Fibroblast of lung (primary cell): ENCODE measurements at places on chromosomes 13 and 19. TPM values are rescaled to one million over a fixed set of nuclear protein-coding genes. Genes with fewer than 3 reads are reported as not detected.

DNA sequence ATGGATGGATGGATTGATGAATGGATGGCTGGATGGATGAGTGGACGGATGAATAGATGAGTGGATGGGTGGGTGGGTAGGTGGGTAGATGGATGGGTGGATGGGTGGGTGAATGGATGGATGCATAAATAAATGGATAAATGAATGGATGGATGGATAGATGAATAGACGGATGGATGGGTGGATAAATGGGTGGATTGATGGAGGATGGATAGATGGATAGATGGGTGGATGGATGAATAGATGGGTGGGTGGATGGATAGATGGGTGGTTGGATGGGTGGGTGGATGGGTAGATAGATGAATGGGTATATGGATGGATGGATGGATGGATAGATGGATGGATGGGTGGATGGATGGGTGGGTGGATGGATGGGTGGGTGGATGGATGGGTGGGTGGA lies 84.9 kb upstream of the ZNF536 start:
- DNase-seq: no peak

DNA sequence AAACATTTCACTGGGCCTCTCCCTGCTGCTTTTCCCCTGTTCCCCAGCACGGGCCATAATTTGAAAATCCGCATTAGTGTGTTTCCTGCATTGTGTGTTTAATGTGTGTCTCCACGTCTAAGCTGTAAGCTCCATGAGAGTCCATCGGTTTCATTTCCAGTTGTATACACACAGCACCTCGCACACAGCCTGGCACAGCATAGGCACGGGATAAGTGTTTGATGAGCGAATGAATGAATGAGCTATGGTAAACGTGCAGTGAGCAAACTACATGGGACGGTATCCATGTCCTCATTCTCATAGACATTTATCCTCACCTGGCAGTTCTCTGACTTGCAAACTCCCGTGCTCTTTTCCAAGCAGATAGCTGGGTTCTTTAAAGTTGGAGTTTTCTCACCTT lies 106.1 kb downstream of the RAB20 start:
- no peak for DNase-seq

- no peak for DNase-seq
These were observed 38.5 kb downstream of the NAXD start for GRCh38 chr13:110653851-110654250.

DNA sequence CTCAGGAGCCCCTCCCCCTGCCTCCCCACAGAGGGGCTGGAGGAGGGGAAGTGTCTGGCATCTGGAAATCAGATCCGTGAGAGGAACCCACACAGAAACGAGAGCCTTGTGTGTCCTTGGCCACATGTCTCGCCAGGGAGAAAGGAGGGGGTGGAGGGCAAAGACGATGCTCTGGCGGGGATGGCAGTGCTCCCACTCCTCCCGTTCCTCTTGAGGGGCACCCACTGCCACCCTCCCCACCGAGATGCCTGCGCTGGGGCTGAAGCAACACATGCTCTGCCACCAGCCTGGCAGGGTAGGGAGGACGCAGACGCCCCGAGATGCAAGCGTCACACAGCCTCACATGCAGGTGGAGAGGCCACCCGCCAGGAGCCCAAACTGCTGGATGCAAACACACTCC lies 2.8 kb downstream of the ADGRL1 start:
- no peak for DNase-seq

- DNase-seq: no peak
These were observed 99.3 kb downstream of the EPSTI1 start for GRCh38 chr13:42892760-42893159.

DNA sequence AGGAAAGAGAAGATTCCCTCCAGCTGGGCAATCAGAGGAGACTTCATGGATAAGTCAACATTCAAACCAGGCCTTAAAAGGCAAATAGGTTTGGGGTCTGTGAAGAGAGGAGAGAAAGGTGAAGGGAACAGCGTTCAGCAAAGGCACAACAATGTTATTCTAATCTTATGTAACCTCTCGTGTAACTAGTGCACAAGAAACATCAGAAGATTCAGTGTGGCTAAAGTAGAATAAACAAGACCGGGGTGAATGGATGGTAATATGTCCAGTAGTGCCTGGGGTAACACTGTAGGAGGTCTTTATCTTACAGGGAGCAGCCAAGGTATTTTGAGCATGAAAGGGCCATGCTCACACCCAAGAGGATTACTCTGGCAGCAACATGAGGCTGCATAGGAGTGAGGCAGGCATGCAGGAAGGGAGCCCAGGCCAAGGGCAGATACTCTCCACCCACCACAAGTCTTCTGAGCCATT lies 24.1 kb downstream of the LHFPL6 start:
- DNase-seq: no peak

DNA sequence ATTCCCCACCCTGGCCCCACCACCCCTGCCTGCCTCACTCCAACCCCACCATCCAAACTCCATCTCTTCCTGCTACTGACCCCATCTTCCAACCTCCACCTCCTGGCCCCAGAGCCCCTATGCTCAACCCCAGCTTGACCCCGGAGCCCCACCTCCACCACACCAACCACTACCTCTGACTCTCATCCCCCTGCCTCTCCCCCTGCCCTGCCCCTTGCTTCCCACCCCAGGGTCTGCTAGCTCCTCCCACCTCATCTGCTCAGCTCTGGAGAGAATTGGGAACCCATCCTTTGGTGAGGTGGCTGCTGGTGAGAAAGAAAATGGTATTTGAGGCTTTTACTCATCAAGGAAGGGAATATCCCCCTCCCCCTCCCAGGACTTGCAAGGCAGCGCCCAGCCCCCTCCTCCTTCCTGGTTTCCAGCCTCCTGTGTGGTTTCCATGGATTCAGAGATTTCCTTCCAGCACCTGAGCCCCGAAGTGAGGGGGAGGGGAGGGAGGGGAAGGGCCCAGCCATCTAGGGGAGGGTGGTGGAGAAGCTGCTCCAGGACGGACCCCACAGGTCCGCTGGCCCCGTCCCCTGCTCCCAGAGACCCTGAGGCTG lies 11.4 kb upstream of the PEPD start:
- DNase-seq: no peak

- no peak for DNase-seq
These were observed 22.6 kb downstream of the RASL11A start for GRCh38 chr13:27293076-27293691.

DNA sequence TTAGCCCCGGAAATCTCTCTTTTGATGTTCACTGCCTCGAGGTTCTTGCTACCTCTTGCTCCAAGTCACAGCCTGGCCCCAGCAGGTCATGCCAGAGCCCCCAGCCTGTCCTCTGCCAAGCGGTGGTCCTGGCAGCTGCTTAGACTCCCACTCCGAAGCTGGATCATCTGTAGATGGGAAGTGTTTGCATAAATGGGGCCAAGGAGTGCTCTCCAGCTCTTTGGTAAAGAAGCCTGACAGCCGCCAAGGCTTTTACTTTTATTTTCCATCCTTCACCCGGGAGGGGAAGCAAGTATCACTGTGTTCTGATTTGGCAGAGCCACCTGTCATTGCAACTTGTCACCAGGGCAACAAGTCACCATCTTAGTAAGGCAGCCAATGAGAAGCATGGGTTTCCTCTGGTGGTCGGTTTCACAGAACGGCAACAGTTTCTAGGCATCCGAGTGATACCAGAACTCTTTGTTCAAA lies 10.6 kb upstream of the RETN start:
- no peak for DNase-seq

- DNase-seq: no peak
These were observed 27.1 kb upstream of the C1QTNF9 start for GRCh38 chr13:24282256-24282655.

- no peak for DNase-seq
These were observed 6.3 kb downstream of the BICRA start for GRCh38 chr19:47615230-47615629.

GRCh38 chr13:51033421-51034185 lies 77.5 kb downstream of the C13orf42 start:
- DNase-seq: no peak

DNA sequence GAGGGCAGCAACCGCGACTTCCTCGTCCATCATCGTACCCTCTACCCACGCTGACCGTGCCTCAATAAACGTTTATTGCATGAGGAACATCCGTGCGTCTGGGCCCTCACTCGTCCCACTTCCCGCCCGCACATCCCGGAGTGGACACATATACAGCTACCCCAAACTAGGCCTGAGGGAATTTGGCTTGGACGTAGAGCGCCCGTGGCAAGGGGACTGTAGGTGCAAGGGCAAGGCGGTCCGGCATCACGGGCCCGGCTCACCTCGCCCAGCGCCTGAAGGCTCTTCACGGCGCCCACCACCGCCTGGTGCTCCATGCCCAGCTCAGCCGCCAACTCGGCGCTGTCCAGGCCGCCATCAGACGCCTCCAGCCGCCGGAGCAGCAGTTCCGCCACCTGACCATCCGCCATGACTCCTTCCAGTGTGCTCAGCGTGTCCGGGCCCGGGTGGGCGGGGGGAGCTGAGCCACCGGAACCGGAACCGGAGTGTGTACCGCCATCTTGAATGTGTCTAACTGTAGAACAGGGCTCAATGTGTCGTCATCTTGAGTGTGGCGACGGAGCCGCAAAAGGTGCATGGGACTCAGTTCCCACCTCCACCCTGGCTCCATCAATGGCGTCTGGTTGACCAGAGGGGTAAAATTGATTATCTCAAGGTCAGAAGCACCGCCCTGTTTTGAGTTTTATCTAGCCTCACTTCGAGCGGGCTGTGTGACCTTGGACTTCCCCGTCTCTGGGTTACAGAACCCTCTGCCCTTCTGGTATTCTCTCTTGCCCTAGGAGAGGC lies at the start of gene FARSA:
FARSA (minus strand) TSS at position 425 of the 786 bp plus-strand sequence; CDS start at position 410, 15 bp downstream.
- DNase-seq: peak; percentile 88

DNA sequence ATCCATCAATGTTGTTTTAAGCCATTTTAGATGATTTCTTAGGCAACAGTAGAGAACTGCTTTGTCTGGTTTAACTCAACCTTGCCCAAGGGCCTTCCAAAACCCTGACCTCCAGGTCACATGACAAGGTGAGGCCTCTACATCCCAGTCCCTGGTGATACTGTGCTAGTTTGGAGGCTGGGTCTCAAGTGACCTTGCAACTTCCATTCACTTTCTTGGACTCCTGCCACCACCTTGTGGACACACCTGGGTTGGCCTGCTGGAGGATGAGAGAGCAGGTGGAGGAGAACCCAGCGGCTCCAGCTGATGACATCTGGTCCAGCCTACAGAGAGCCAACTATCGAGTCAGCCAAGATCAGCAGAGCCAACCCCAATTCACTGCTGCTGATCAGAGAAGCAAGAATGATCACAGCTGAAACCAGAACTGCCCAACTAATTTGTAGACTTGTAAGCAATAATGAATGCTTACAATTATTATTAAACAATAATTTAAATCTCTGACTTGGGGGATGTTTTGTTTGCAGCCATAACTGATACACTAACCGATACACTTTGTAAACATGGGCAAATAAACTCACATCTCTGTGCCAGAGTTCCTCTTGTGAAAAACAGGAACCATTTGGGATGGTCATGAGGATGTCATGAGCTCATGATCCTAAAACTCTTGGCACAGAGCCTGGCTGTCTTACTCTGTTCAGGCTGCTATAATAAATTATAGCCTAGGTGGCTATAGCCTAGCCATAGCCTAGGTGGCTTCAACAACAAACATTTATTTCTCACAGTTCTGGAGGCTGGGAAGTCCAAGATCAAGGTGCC lies 11.5 kb downstream of the FAM187B start:
- no peak for DNase-seq

DNA sequence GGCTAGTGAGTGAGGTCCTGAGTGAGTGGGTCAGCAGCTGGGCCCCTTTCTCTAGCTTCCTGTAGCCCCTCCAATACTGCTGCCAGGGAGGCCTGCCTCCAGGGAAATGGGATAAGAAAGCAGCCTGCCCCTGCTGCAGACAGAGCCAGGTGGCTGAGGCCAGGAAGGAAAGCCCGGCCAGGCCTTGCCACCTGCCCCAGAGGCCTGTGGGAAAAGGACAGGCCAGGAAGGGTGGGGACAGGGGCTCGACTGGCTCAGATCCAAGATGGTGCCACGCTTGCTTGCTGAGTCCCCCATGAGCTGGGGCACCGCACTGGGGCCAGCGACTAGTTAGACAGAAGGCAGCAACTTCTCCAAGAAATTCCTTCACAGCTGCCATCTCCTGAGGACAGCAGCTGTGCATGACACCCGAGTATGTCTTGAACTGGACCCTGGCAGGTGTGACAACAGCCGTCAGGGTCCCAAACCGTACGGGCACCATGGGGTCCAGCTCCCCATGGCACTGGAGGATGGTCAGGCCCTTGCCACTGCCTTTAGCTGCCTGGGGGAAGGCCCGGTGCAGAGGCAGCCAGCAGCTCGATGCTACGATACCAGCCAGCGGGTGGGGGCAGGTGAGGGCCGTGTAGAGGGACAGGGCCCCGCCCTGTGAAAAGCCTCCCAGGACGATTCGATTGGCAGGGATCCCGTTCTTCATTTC lies 5.1 kb upstream of the PRR36 start:
- DNase-seq: no peak

DNA sequence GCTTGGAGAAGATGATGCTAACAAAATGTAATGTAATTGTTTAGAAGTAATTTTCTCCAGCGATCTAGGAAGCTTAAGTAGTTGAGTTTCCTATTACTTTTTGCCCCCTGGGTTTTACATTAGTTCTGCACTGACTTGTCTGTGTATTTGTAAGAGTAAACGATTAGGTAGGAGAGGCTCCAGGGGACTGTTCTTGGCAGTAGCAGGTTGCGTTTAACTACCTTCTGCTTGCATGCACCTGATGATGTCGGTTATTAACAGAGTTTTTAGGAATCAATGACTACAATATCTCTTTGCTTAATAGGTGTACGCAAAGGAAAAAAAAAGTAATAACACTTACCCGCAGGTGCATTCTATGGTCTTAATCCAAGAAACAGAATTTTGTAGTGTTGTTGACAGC lies 18.3 kb upstream of the UGGT2 start:
- DNase-seq: no peak

DNA sequence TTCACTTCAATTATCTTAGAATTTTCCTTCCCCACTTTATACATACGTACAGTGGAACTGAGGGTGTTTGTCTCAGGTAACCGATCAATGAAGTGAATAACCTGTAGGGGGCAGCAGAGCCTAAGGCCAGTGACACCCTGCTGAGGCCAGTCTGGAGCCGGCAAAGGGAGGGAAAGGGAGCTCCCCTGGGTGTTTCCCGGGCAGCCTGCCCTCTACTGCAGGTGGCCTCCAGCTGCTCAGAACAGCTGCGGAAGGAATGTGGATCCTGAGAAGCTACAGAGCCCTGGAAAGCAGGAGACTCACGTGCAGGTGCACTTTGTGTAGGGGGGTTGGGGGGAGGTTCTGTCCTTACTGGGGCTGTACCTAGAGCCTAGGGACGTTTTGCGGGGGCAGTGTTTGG lies 832 bp upstream of the ZNF491 start:
- DNase-seq: peak; percentile 90

DNA sequence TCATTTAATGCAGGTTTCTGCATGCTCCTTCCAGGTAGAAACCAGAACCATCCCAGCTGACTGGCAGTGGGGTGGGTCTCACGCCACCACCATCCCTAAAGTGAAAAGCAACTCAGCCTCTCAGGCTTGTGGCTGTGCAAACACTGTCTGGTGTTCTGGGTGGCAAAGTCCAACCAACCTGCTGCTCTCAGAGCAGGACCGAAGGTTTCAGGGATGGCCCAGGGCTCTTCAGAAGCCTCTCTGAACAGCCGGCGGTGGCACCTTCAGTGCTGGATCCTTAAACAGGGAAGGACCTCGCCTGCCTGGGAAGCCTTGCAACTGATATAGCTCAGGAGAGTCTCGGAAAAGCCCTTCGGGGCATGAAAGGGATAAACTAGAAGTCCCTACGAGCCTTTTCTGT lies 100.8 kb downstream of the COL4A1 start:
- no peak for DNase-seq

The CEACAM19 gene
- polyA plus RNA-seq: 7.7 and 9.9 TPM in 2 replicates

The GYS1 gene
- polyA plus RNA-seq: 42.8 and 43.0 TPM in 2 replicates

The SYT3 gene
- not detected in 2 replicates for polyA plus RNA-seq

The RDH8 gene
- 0.06 TPM in 1 of 2 replicates, not detected in the other for polyA plus RNA-seq

The DHDH gene
- polyA plus RNA-seq: 0.08 TPM in 1 of 2 replicates, not detected in the other

The CLC gene
- polyA plus RNA-seq: not detected in 2 replicates

The KISS1R gene
- polyA plus RNA-seq: not detected in 2 replicates

The GTPBP3 gene
- 3.7 and 5.4 TPM in 2 replicates for polyA plus RNA-seq

The PRR20D gene
- not detected in 2 replicates for polyA plus RNA-seq
